Frontal cortex (tissue), 4 donors: ENCODE measurements at places on chromosomes 6 and 20. TPM values are rescaled to one million over a fixed set of nuclear protein-coding genes. Genes with fewer than 3 reads are reported as not detected.

The GTPBP2 gene
- total RNA-seq = 32.6 TPM

The IRF4 gene
- not detected for total RNA-seq

The HLA-DOB gene
- not detected for total RNA-seq

The RUNX2 gene
- total RNA-seq = 0.41 TPM

The MROH8 gene
- total RNA-seq = 5.3 TPM

The LY6G6D gene
- total RNA-seq = not detected

The ZNF391 gene
- 2.9 TPM for total RNA-seq

The L3MBTL1 gene
- total RNA-seq = 16.3 TPM

DNA sequence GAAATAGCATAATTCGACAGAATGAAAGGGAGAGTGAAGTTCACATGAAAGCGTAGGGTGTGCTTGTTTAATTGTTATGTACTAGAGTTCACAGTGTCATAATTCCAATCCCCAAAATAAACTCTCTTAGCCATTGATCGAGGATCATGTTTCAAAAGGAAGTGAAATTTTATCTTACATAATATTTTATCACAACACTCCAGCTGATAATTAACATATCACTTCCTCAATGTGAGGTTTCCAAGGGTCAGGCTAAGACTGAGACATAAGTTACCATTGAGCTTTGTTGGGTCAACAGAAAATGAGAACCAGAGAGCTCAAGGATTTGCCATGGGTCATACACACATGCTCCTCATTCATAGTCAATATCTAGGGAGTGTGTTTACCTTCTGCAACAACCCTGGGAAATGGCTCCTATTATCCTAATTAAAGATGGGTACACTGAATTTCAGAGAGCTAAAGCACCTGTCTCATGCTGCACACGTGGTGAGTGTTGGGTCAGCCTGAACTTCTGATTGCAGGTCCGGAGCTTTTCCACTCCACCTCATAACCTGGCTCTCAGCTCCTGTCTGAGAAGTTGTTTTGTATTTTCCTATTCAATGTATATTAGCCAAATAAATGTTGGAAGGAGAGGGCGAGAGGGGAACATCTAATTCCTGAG, 3.0 kb downstream of the GSTA2 start:
- DNase-seq = no peak

- no peak for DNase-seq
Measured at GRCh38 chr6:52108128-52108527, 20.7 kb upstream of the PKHD1 start.

DNA sequence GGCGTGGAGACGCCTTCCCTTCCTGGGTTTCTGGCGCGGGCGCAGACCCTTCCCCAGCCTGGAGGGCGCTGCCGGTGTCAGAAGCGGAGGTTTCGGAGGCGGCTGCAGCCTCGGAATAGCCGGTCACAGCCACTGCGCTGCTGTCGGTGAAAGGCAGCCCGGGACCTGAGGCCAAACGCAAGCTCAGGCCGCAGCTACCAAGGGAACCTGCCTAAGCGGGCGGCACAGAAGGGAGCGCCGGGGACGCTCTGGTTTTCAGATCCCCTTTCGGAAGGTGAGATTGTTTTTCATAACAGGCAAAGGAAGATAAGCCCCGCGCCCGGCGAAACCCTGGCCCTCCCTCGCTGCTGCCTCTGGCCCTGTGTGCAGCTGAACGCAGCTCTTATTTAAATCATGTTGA, 116.5 kb downstream of the FAM120B start:
- no peak for DNase-seq

GRCh38 chr6:153591159-153591558, 447.9 kb upstream of the OPRM1 start:
- no peak for DNase-seq

DNA sequence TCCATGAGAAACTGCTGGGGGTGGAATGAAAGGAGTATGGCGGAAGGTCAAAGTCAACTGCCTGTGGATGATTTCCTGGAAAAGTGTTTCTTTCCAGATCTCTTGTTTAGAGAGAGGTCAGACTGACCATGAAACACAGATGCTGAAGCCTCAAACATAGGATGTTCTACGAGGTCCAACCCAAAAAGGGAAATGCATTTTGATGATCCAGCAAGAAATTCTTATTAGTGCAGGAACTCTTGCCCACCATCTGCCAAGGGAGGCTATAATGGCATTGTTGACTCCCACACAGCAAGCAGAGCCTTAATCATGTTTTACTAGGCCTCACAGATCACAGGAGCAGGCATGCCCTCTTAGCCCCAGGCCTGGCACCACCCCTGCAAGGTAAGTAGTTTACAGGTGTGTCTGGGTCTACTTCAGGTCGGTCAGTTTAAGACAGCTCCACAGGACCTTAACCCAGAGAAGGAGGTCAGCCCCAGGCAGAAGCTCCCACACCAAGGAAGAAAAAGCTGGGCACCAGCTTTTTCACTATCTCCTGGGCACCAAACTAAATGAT, 67.6 kb upstream of the CNKSR3 start:
- DNase-seq = no peak

DNA sequence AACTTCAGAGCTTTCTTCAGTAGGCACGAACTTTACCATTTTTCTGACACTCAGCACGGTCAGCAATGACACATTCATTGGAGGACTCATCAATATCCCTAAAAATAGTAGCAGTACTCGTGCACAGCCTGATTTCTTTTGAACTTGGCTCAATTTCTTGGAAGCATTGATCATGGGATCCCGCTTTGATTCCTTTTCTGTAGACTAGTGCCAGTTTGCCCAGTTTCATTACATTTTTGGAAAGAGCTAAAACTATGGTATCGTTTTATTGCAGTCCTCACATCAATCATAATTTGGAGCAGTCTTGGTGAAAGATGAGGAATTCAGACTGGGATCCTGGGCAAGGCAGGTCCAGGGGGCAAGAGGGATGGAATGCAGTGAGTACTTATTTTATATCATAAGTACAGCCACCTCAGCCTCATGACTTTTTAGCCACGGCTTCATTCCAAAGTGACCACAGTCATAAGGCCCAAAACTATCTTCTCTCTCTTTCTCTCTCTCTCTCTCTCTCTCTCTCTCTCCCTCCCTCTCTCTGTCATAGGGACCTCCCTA, 170.9 kb upstream of the AKAP12 start:
- DNase-seq = no peak

DNA sequence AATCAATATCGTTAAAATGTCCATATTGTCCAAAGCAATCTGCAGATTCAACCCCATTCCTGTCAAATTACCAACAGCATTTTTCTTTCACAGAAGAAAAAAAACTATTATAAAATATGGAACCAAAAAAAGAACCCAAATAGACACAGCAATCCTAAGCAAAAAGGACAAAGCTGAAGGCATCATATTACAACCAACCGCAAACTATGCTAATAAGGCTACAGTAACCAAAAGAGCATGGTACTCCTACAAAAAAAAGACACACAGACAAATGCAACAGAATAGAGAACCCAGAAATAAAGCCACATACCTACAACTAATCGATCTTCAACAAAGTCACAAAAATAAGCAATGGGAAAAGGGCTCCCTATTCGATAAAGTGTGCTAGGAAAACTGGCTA, 49.2 kb downstream of the RNGTT start:
- DNase-seq = no peak

DNA sequence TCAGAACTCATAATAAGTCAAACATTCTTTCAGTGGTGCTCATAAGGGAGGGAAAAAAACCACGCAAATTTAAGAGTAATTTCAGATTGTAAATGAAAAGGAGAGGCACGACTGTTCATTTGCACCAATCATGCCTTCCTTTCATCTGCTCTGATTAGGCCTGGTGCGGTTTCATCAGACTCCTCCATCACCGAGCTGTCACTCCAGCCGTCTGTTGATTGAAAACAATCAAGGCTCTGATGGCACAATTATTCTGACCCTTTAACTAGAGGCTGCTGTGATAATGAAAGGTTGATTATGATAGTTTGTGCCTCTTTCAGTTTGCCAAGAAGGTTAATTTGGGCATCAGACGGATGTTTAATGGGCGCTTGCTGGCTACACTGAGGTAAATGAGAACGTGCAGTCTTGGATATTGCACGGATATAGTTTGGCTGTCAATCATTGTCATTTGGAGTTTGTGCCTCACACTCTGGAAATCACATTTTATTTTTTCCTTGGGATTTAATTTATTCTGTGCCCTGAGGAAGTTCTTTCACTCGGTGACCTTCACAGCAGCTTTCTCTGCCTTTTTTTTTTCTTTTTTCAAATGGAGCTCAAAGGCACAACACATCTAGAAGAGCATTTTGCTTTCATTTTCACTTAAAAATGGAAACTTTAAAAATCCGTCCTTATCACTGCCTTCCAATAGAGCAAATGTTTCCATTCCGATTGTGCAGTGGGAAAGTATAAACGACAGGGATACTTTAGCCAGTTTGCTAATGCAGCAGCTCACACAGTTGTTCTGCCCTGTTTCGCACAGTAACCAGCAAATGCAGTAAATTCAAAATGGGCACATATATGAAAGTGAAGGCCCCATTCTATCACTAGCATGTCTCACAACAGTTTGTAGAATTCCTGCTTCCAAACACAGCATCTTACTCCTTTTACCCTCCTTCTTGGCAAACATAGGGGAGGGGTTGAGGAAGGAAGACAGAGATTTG, 172.8 kb downstream of the KLHL32 start:
- DNase-seq = peak; percentile 4

- no peak for DNase-seq
Measured at GRCh38 chr6:167528239-167528638, 203.4 kb downstream of the TTLL2 start.

DNA sequence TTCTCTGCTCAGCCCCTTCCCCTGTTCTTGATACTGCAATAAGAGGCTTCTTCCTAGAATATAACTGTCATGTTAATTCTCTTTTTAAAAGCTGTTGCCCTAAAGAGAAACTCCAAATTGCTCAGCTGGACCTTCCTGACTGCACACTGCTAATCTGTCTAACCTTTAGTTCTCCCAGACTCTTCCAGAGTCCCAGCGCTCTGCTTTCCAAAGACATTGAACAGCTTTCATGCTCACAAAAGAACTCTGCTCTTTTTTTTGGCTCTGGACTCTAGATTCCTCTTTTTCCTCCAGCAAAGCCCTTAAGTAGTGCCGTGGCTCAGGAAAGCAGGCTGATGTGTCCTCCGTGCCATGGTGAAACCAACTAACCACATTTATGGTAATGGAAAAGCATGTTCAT, 356.6 kb upstream of the RSPO3 start:
- no peak for DNase-seq

DNA sequence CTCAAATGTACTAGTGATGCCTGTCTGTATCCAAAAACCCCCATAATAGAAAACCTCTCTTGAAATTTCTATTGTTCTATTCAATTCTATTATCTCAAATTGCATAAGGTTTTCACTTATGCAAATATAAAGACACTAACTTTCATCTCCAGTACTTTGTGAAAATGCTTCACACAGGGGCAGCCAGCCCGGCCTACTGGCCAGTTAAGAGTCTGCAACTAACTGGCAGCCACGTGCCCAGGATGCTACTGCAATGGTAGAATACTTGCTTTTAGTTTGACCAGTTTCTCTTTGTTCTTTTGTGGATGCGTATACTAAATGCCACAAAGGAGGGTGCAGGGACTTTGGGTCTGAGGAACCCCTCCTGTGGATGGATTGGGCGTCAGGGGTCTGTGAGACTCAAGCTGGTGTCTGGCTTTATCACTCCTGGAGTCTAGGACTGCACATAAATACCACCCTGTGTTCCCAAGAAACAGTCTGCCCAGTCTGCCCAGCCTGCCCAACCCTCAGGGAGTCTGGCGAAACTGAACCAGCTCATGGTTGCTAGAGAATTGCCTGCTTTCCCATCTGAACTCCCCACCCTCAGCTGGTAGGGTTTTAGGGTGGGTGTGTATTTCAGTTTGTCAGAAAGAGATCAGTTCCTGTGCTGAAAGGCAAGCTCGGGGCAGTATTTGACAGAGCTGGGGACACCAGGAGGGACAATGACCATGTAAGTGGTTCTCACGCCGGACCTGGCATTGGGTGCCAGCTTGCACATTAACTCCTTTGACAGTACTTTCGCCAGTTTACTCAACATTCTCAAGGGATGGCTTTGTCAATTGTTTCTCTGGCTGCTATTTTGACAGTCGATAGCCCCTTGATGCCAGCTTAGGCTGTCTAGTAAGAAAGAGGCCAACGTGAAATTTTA, 558.2 kb upstream of the JAG1 start:
- DNase-seq = no peak

DNA sequence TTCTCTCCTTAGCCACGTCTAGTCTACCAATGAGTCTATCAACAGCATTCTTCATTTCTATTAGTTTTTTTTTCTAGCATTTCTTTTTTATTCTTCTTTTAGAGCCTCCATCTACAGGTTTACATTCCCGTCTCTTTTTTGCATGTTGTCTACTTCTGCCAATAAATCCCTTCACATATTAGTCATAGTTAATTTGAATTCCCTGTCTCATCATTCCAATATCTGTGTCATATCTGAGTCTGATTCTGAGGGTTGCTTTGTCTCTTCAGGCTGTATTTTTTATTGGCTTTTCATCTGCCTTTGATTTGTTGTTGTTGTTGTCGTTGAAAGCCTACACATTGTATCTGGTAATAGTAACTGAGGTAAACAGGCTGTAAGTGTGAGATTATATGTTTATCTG, 104.6 kb downstream of the HMGCLL1 start:
- no peak for DNase-seq

GRCh38 chr6:74434171-74434570, 738.2 kb downstream of the CD109 start:
- DNase-seq = no peak

DNA sequence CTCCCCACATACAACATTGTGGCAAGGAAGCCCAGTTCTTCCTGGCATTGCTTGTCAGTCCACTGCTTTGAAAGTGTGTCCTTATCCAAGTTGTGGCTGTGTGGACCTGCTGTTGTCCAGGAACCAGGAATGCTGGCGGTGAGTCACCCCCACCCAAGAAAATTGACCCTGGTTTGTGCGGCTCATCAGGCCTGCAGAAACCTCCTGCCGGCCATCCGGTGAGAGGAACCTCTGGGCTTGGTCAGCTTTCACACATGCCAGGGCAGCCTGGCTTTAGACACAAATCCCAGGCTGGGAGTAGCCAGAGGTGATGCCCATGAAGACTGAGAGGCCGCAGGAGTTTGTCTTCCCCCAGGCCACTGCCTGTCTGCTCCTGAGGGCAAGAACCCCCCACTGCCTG, 223.6 kb downstream of the TTLL2 start:
- DNase-seq = no peak

- no peak for DNase-seq
Measured at GRCh38 chr6:34813028-34813713, 21.3 kb downstream of the BLTP3A start.

DNA sequence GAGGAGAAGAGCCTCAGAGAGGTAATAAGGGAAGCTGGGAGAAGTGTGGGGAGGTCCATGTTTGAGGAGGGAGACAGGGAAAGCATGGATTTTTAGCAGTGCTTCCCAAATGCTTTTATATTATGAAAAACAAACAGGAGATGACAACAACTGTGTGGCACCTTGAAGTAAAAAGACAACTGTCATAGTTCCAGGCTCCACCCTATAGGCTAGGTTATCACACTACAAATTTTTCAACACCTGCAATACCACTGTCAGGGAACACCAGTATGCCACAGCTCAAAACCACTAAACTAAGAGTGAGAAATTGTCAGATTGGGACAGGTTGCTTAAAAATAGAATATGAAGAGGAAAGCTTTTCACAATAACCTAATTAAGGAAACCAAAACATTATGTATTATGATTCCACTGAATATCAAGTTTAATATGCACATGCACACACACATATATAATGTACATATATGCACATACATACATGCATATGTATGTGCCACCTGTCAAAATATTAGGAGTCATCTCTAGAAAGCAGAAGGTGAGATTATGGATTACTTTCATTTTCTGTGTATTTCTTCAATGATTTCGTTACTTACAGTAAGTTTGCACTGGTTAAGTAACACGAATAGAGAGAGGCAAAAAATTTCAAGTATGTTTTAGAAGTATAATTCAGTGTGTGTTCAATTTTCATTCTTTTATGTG, 261.2 kb downstream of the PTPRK start:
- no peak for DNase-seq

GRCh38 chr20:49979030-49979832, 3.5 kb upstream of the SNAI1 start:
- DNase-seq = peak; percentile 78
